ENCODE measurements at places on chromosomes 5 and 9.

- DNase-seq = no peak
Measured at GRCh38 chr5:106601620-106602019, 1069.1 kb downstream of the EFNA5 start.

DNA sequence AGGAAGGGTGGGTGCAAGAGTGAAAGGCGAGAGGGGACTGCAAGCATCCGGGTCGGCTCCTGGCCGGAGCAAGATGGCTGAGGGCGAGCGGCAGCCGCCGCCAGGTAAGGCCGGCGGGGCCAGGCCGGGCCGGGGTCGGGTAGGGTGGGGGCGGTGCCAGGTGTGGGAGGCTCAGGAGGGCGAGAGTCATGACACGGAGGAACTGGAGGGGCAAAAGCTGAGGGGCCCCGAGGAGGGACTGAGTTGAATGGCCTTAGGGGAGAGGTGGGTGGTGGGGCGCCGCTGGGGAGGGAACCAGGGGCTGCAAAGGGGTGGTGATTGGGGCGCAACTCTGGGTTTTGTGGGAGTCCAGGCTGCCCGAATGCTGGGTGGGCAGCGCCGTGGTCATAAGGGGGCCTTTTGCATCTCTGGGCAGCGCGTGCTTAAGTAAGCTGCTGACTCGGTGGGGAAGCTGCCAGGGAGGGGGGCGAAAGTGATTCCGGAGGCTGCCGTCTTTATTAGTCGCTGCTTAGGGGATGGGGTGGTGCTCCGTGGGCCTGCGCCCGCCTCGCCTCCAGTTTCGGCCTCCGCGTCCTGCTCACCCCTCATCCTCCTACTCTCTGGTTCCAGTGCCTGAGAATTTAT, 425 bp downstream of the PTPA start:
- DNase-seq = no peak

DNA sequence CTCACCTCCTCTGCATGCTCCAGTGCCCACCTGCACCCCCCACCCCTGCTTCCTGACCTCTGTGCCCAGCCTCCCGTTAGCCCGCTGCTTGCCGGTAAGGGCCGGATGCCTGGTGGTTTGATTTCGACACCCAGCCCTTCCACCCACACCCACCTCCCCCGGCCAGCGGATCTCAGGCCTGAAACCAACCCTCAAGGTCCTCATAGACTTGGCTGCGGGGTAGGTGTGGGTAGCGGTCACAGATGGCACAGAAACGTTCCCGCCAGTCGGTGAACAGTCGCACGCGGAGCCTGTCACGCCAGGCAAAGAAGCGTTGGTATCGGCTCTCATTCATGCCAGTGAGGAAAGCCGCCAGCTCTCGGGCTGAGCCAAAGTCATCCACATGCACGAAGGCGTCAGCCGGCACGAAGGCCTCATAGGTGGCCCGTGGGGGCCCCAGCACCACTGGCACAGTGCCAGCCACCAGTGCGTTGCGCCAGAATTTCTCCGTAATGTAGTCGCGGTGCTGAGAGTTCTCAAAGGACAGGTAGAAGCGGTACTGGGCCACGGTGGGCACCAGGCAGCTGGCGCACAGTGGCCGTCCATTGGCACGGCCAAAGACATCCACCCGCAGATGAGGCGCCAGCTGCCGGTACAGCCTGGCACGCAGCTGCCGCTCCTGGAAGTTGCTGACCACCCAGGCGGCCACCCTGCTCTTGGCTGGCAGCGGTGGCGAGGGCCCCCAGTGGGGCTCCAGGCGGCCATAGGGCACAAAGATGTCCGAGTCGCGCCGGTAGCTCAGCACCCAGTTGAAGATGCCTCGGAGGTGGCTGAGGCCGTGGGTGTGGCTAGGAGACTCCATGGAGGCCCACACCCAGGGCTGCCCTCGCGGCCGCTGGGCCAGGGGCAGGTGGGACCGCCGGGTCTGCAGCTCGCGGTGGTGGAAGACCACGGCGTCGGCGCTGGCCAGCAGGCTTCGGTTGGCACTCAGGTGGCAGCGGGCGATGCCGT, 1.1 kb downstream of the FUT7 start:
- no peak for DNase-seq

DNA sequence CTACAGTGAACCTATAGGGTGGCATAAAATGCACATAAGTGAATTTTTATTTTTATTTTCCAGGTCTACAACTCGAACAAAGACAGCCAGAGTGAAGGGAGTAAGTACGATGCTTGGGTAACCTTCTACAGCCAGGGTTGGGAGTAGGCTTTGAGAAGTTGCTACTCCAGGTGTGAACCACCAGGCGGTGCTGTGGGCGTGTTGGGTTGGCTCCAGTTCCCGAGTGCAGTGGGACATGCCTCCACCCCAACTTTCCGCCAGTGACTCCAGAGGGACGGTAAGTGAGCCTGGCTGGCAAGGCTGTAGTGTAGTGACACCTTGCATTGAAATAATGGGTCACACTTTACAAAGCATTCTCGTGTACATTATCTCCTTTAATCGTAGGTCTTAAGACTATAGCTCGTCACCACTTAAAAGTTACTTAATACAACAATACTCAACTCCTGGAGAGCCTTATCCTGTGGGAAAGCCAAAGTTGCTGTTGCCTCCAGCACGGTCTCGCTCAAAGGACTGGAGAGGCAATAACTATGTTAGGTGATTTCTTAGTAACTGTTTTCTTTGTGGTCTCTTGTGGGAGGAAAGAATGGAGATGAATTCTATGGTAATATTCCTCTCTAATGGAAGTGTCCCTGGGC, 244.0 kb downstream of the ARHGAP26 start:
- DNase-seq = no peak

- no peak for DNase-seq
Measured at GRCh38 chr5:32413466-32414263, 30.9 kb downstream of the ZFR start.

DNA sequence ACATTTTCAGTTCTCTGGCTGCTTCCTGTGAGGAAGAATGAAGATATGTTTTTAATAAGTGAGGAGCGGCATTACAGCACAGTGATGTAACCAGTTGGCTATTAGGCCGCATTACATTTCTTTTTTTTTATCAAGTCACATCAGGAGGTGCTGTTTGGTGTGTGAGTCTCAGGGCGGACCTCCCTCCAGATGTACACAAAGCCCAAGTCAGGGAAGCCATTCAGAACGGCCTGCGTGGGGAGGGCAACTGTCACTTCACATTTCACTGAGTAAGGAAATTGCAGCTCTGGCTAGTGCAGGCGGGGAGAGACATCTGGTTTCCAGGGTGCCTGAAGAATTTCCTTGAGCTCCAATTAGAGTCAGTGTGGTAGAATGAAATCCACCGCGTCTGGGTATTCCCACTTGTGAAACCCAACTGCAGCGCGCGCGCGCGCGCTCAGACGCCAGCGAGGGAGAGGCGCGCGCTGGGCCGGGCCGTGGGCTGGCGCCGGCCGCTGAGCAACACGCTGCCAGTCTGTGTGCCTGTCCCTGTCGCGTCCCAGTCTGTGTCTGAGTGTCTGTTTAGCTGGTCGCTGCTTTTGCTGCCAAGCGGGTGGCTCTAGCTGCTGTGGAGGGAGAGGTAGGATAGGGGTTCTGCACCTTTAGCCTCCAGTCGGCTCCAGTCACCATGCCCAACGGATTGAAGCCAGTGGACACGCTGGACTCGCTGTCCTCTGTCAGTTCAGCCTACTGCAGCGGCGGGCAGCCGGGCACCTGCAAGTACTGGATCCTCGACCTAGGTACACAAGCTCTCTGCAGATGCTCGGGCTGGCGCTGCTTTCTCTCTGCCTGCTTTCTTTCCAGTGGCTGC, 140.8 kb upstream of the OTULINL start:
- no peak for DNase-seq

DNA sequence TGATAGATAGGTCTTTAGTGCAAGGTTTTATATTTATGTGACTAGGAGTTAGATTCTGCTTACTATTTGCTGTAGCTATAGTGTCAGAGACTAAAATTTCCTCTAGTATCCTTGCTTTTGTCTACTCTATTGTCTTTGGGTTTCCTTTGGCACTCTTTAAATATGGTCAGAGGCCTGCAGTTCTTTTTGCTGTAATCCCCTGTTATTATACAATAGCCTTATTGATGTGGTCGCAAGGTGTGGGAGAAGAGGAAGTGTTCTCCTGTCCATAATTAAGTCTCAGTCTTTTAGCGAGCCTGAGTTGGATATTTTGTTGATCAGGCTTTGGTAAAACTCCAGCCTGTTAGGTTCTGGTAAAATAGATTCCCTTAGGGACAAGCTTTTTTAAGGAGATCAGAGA, 34.9 kb downstream of the LURAP1L start:
- no peak for DNase-seq

GRCh38 chr5:116343961-116344360, 230.7 kb downstream of the SEMA6A start:
- no peak for DNase-seq

DNA sequence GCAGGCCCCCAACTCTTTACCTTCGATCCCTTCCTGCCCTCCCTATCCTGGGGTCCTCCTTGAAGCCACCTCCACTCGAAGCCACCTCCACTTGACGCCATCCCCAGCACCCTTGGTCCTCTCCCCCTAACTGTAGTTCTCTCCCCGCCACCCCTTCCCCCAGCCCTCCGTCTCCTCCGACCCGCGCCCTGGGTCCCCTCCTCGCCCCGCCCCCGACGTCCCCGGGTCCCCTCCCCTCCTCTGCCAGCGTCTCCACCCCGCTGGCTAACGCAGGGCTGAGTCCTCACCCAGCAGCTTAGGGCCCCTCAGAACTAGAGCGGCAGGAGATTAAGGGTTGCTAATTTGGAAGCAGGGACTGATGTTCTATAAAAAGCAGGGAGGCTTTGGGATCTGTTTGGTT, 30.6 kb upstream of the ANKRD33B start:
- DNase-seq = no peak

DNA sequence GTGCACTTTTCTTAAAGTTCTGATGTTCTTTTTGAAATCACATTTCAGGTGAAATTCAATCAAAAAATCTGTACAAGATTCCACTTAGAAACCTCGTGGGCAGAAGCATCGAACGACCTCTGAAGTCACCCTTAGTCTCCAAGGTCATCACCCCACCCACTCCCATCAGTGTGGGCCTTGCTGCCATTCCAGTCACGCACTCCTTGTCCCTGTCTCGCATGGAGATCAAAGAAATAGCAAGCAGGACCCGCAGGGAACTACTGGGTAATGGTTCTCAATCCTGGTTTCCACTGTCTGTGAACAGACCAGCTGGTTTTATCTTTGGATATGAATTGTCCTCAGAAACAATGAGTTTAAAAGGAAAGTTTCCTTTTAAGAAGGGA, 8.1 kb upstream of the SLC2A8 start:
- DNase-seq = no peak

- DNase-seq = no peak
Measured at GRCh38 chr9:135080286-135081263, 6.9 kb upstream of the OLFM1 start.

DNA sequence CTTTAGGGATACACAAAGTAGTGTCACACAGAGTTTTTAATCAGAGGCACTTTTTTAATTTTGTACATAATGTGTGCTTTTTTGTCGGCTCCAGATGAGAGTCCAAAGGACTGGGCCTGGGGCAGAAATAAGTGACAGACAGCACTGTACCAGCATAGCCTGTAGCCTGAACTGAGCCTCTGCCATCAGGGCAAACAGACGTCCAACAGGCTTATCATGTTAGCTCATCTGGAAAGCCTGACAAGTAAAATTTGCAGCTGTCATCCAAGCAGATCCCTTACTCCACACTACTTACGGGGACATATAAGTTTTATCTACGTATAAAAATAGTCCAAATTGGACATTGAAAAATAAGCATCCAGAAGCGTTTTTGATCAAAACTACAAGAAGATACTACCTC, 233.1 kb upstream of the GAS1 start:
- no peak for DNase-seq

- no peak for DNase-seq
Measured at GRCh38 chr9:7500521-7500920, 299.1 kb downstream of the DMAC1 start.

DNA sequence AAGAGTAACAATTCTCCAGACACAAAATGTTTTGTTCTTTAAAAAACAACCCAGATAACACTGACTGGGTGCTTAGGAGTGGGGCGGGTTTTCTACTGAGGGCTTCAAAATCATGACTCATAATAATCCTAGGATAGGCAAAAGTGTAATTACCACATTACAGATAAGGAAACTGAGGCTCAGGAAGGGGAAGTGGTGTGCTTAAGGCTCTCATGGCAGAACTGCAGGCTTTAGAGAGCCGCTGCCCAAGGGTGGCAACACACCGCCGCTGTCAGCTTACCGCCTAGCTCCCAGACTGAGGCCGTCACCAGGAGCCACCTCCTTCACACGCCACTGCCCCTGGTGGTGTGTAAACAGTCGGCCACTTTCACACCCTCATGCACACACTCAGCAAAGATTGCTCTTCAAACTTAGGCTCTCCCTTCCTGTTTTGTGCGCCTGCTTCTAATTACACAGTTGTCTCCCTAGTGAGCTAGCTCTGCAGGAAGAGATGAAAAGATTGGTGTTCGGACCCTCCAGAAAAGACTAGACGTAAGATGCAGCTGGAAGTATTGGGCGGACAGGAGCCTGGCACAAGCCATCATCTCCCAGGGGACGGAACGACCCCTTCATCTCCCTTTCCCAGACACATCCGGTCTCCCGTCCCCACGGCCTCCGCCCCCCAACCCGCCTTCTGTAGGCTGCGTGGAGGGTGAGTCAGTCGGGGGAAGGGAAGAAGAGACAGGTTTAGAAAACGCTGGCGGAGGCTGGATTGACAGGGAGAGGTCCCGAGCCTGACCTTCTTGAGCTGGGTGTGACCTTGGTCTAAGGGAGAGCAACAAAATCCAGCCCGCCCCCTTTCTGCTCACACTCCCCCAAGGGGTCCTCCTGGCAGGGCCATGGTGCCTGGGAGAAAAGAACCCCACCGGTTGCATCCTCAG, 162.7 kb downstream of the SYK start:
- no peak for DNase-seq

DNA sequence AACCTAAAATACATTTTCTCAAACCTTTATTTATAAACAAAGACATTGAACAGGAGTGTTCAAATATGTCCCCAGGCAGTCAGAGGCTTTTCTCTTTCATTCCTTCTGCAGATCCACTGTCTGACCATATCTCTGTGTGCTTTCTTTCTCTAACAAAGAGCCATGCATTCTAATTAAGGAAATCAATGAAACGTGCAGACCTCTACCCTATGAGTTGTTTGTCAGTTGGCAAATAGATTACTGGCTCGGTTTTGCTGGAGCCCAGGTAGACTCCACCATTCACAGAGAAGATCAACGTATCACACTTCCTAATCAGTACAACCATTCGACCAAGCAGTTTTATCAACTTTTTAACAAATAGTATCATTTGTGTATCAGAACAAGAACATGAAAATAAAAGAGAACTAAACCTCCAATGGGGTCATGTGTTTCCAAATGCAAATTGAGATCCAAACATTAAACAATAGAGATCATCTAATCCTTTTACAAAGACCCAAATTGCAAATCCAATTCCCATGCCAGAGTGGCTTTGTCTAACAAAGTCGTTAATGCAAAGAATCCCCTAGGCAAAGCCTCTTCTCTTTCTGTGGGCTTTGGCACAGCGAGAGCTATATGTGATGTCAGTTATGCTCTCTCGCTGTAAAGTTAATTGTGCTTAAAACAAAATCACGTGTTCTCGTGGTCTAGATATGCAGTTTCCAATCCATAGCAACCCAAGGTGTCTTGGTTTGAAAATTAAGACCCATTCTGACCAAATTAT, 16.8 kb downstream of the KLF4 start:
- no peak for DNase-seq
